Activated T-cell treated with anti-CD3 and anti-CD28 coated beads, Interleukin-2, amount 50 U/mL, for 24 hours (primary cell): ENCODE measurements at places on chromosomes 1 and 21.

GRCh38 chr1:203367057-203367456, 16.1 kb upstream of the FMOD start:
- no peak for DNase-seq

DNA sequence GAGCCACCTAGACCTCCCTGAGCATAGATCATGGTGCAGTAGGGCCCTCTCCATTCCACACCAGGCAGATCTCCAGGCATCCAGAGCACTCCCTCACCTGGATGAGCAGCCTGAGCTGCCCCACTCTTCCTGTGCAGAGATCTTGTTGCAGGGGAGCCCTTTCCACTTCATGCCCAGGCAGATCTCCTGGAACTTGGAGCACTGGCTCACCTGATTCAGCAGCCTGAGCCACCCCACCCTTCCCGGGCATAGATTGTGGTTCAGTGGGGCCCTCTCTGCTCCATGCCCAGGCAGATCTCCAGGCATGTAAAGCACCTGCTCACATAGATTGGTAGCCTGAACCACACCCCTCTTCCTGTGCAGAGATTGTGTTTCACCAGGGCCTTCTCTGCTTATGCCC, 78.0 kb downstream of the SEC16B start:
- no peak for DNase-seq

DNA sequence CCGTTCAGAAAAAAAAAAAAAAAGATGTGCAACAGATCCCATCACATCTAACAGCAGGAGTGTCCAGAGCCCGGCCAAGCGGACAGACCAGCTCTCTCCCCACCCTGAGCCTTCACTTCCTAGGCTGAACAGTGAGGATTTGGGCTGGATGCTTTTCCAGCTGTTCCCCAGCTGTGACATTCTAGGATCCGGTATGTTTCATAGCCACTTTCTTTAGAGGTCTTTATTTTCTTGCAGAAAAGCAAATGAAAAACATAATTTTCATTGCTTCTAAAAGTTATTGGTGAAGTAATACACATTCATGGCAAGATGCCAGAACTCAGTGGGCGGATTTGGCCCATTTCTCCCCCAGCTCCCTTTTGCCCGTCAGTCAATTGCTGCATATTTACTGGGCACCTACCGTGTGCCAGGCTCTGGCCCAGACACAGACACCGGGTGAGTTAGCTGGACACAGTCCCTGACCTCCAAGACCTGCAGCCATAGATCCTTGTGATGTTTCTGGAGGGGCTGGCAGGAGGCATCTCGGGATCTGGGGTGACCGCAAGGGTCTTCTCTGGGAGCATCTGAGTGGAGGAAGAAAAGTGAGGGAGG, 213.7 kb upstream of the VAMP3 start:
- no peak for DNase-seq

DNA sequence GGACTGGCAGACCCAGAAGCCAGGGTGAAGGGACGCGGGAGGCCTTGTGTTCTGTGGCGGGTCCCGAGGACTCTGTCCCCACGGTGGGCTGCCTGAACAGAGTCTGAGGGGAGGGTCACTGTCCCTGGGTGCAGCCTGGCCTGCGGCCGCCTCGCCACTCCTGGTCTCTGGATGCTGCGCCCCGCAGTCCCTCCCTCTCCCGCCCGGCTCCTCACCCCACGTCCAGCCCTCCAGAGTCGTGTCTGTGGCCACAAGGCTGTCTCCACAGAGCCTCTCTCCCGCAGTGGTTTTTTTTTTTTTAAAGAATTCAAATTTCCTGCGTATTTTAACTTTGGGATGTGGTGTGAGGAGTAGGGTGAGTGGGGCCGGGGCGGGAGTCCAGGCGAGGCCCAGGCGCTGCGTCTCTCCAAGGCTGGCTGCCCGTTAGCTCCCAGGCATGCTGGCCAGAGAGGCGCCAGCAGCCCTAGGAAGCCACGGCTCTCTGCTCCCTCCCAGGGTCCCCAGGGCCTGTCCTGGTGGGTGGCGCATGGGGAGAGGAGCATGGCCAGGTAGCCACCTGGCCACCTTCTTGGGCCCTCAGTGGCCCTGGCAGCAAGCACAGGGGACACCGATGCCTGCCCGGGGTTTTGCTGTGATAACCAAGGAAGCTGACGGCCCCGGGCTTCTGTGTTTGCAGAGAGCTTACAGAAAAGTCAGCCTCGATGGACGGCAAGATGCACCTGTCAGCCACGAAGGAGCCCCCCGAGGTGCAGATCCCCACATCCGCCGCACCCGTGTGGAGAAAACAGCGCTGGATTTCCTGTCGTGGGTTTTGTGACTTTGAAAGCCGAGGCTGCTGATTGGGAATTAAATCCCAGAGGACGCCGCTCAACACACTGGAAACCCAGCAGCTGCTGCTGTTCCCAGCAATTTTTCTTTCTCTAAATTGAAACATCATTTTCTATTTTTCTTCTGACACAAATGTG, 72.8 kb downstream of the MORN1 start:
- no peak for DNase-seq

- no peak for DNase-seq
Measured at GRCh38 chr1:36989241-36989640, 45.1 kb downstream of the GRIK3 start.

- no peak for DNase-seq
Measured at GRCh38 chr1:14404862-14405301, 193.6 kb upstream of the KAZN start.

GRCh38 chr1:165884690-165885304, 57.4 kb downstream of the UCK2 start:
- no peak for DNase-seq

DNA sequence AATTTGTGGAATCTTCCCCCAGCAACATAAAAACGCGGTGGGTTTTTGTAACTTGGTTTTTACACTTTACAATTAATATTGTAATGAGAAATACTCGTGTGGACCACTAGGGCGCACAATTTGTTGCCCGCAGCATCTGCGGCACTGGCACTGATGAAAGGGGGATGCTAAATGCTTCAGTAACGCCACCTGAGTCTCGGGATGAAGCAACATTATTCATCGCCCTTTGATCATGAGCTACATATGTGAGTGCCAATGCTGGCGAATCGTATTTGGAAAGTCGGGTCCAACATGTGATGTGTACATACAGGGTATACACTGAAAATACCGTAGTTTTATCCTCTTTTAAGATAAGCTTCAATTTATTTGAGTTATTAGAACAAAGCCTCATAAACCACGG, 34.2 kb upstream of the COX20 start:
- peak; percentile 54 for DNase-seq

- DNase-seq: no peak
Measured at GRCh38 chr1:177859572-177859971, 110.3 kb downstream of the SEC16B start.

DNA sequence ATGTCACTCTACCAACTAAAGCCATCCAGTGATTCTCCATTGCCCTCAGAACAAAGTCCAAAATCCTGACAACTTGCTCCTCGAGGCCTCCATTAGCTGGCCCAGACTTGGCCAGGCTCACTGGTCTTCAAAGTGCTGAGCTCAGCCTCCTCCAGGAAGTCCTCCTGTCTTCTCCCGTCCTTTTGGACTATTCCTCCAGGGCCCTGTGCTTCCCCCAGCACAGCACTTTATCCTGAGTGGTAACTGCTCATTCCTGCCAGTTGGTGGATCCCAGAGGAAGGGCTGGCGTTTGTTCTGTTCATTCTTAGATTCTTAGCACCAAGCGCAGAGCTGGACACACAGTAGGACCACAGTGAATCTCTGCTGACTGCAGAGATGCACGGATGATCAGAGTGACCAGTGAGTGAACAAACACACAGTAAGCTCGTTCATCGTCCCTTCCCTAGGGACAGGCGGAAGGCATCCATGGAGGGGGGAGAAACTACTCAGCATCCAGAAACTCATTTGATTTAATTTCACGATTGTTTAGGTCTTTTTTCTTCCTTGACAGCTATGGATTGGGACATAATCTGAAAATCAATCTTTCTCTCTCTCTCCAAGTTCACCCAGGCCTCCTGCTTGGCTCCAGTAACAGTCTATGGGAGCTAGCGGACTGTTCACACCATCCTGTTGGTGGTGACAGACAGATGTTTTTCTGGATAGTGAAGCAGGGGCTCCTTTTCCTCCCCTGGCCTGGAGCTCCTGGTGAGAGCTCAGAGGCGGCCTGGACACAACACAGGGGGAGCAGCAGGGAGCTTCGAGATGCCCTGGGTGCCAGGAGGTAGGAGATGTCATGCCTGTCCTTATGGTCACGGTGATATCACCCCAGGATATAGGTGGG, 180.2 kb downstream of the PTPRU start:
- DNase-seq: no peak
